ENCODE measurements at places on chromosomes 12 and 14.

DNA sequence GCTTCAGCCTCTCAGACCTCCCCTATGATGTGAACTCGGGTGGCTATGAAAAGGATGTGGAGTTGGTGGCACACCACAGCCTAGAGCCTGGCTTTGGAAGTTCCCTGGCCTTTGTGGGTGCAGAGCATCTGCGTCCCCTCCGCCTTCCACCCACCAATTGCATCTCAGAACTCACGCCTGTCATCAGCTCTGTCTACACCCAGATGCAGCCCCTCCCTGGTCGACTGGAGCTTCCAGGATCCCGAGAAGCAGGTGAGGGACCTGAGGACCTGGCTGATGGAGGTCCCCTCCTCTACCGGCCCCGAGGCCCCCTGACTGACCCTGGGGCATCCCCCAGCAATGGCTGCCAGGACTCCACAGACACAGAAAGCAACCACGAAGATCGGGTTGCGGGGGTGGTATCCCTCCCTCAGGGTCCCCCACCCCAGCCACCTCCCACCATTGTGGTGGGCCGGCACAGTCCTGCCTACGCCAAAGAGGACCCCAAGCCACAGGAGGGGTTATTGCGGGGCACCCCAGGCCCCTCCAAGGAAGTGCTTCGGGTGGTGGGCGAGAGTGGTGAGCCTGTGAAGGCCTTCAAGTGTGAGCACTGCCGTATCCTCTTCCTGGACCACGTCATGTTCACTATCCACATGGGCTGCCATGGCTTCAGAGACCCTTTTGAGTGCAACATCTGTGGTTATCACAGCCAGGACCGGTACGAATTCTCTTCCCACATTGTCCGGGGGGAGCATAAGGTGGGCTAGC, 7.0 kb upstream of the RPS26 start:
- DNase-seq: no peak

DNA sequence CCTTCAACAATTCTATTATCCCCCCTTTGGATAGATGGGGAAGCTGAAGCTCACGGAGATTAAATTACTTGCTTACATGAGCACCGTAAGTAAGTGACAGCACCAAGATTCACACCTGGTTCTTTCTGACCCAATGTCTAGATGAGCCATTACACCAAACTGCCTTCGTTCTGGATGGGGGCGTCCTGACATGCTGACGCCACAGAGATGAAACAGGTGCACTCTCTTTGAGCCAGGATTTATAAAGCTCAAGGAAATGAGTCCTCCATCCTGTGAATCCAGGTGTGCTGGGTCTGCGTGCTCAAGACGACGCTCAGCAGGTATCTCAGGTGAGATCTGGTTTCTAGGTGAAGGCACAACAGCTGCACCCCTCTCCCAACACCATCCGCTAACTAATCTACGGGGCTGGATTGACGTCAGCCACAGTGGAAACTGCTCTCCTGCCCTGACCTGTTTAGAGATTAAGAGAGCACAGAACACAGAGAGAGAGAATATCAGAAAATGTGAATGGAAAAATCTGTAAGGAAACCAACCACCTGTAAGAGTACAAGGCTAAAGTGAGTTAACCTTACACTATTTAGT, 61.6 kb downstream of the KSR2 start:
- no peak for DNase-seq

GRCh38 chr12:24561411-24561871, 387.5 kb downstream of the BCAT1 start:
- no peak for DNase-seq

- DNase-seq: no peak
Observed at GRCh38 chr14:69632593-69633151, 21.3 kb downstream of the SUSD6 start.

DNA sequence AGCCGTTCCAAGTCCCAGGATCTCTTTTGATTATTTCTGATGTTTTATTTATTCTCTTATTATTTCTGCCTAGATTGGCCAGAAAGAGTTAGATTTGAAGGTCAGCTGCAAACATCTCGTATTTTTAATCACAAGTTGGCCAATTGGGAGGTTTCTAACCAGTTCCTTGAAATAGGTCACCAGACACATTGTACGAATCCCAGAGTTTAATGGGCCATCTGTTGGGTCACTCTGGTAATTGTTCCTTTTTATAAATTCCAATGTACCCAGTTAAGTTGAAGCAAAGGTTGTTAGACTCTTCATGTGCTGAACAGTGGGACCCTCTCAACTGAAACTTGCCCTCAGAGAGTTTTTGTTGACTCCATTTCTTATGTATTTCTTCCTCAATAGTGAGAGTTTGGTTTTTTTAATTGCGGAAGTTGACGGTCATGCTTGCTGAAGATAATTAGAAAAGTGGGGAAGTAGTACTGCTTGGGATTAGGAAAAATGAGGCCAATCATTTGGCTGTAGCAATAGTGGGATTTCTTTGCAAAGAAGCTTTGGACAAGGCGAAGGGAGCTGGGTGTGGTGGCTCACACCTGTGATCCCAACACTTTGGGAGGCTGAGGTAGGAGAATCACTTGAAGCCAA, 382.7 kb upstream of the RGS6 start:
- DNase-seq: no peak

GRCh38 chr12:53798575-53798974, 46.8 kb upstream of the CISTR start:
- DNase-seq: no peak

GRCh38 chr14:32233260-32233659, 30.2 kb upstream of the RNU6-8 start:
- no peak for DNase-seq

GRCh38 chr12:109721276-109721675, 7.7 kb downstream of the FAM222A start:
- DNase-seq: no peak

GRCh38 chr14:60051721-60052221, 40.0 kb upstream of the PCNX4 start:
- DNase-seq: no peak

GRCh38 chr14:101849125-101849524, 87.6 kb downstream of the PPP2R5C start:
- DNase-seq: no peak

DNA sequence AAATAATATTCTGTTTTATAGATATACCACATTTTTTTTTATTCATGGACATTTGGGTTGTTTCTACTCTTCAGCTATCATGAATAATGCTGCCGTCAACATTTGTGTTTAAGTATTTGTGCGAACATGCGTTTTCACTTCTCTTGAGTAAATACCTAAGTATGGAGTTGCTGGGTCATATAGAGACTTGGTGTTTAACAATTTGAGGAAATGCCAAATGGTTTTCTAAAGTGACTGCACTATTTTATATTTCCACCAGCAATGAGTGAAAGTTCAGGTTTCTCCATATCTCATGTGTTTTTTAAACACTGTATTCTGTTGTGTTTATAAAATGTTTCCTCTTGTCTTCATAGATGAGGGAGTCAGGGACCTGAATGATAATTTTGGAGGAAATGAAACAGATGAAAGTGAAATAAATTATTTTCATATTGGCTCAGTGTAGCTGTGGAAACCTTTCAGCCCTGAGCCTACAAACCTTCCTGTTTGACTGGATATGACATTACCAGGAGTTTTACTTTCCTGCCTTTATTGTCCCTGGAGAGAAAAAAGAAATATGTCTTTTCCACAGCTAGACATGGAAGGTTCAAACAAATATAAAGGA, 26.3 kb downstream of the DAAM1 start:
- no peak for DNase-seq

GRCh38 chr14:68947802-68948201, 31.3 kb downstream of the ACTN1 start:
- no peak for DNase-seq

DNA sequence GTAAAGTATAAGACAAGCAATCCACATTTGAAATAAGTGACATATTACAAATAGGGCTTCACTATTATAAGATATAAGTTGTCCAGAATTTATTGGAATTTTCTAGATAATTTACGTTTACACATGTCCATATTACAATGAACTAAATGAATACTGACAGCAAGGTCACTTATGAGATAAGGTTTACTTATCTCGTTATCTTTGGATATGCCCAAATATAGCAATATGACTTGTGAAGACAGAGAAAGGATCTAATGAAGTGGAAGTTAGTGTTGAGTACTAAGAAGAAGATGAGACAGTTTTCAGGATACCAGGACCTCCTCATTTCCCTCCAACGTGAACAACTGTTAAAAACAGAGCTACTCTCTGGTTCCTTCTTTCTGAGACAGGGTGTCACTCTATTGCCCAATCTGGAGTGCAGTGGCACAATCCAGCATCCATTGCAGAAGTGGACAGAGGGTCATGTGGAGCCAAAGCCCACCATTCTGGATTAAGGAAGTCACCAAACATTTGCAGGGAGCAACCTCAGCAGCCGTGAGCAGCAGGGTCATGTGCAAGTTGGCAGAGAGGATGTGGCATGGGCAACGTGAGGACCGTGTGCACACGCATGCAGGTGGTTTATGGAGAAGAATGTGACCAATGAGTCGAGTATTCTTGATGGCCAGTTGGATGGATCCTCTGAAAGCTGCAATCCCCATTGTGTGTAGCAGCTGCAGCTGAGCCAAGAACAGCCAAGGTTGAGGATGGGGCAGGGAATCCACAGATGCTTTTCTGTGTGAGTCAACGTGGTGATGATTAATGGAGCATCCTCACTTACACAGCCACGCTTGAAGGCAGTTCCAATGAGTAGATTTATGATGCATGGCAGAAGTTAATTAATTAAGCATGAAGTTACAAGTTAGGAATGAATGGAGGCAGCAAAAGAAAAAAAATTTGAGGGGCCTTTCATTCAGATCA, 111.0 kb downstream of the BICD1 start:
- DNase-seq: no peak
